MV-4-11 (cell line): ENCODE measurements at places on chromosomes 7 and 10.

GRCh38 chr10:110717781-110718589, 73.8 kb downstream of the RBM20 start:
- DNase-seq = peak; percentile 87

DNA sequence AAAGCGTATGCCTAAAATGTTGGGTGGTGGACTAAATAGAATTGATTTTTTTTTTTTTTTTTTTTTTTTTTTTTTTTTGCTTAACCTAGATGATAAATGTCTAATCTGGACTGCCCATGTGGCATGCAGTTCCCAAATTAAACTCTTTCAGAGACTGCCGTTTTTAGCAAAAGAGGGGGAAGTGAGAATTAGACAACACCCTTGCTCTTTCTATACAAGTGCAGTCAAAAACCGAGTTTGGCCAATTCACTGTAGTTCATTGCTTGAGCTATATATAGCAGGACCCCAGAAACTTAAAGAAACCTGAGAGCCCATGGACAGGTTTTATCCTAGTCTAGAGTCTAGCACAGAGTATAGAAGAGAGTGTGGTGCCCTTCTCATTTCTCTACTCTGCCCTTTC, 141.9 kb downstream of the GRM3 start:
- peak; percentile 88 for DNase-seq

GRCh38 chr7:110418659-110419280, 672.2 kb upstream of the LRRN3 start:
- DNase-seq = no peak

DNA sequence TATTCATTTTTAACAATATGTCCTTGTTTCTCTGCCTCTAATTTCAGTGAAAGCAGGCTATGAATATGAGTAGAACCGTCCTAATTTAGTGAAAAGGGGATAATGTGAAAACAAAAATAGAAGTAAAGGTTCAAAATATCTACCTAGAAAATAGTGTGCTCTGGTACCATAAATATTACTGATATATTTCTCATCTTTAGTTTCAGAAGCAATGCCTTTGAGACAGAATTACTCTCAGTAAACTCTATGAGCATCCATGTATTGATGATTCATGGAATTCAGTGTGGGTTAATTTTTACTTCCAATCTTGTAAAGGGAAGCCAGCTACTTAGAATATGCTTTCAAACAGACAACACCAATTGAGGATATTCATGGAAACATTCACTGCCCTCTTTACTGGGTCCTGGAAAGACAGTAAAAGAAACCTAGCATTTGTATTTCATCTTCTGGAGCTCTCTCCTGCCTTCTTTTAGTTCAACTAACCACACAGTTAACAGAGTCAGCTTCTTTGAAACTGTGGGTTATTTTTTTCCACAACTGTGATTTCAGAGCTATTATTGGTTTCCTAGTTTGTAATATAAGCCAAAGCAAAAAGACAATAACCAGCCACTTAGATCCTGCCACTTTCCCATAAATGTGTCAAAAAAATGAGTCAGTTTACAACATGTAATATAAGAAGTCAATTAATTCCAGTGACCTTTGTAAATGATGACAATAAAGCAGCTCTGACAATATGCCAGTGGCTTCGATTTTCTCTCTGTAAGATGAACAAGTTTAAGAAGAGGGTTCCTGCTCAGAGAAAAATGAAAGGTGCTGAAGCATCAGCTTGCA, 1.7 kb downstream of the LRRN3 start:
- no peak for DNase-seq

- DNase-seq = no peak
Observed at GRCh38 chr10:77993620-77994019, 35.7 kb downstream of the POLR3A start.

DNA sequence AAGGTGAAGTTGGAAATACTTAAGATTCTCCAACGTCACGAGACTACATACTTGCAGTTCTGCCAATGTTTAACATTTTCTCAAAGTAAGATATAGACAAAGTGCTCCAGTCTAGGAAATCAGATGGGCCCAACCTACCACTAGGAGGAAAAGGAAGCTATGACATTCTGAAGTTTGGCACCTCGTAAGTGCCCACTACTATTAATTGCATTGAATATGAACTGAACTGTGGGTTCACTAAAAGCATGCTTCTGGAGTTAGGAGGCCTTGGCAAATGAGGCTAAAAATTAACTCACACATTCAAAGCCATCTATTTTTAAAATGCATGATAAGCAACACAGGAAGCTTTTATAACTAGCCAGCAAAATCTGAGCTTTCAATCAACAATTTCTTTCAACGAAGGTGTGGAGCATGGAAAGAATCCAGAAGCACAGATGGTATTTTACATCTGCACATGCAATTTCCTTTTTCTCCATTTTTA, 149.7 kb downstream of the LRRTM3 start:
- DNase-seq = no peak

DNA sequence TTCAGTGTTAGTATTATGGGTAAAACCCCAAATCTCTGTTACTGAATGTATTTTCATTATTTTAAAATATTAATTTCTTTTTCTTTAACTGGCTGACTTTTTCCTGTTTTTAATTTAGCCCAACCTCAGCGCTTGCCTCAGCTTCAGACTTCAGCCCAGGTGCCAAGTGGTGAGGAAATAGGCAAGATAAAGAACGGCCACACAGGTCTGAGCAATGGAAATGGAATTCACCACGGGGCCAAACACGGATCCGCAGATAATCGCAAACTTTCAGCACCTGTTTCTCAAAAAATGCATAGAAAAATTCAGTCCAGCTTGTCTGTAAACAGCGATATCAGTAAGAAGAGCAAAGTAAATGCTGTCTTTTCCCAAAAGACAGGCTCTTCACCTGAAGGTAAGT, 57.5 kb downstream of the MDFIC start:
- DNase-seq = no peak

- peak; percentile 25 for DNase-seq
Observed at GRCh38 chr10:74589226-74589673, 237.2 kb upstream of the KAT6B start.

- no peak for DNase-seq
Observed at GRCh38 chr7:69187824-69188333, 410.4 kb upstream of the AUTS2 start.

DNA sequence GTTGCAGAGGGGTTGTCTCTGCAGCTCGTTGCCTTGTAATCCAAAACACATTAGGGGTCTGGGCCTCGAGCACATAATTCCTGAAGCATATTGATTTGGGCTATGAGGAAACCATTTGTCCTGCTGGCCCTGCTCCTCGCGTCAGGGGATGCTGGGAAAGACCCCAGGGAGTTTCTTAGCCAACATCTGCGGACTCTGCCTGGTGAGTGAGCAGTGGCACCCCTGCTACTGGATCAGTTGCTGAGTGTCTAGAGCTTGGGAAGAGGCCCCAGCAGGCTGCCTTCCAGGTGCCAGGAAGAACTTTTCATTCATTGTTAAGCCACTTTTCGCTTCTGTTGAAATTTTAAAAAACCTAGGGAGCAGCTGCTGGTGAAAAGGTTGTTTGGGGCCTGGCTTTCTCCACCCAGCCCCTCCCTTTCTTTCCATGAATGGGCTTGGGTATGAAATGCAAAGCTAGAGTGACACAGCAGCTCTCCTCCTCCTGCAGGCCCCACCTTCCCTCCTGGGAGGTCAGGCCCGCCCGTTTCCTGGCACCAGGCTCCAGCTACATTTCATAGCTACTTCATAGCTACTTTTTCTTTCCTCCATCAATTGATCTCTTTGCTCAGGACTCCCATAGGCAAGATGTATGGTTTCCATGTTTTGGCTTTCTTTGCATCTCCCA, 26.8 kb downstream of the TACR2 start:
- DNase-seq = no peak

- DNase-seq = no peak
Observed at GRCh38 chr10:61600399-61600798, 62.3 kb upstream of the CABCOCO1 start.

DNA sequence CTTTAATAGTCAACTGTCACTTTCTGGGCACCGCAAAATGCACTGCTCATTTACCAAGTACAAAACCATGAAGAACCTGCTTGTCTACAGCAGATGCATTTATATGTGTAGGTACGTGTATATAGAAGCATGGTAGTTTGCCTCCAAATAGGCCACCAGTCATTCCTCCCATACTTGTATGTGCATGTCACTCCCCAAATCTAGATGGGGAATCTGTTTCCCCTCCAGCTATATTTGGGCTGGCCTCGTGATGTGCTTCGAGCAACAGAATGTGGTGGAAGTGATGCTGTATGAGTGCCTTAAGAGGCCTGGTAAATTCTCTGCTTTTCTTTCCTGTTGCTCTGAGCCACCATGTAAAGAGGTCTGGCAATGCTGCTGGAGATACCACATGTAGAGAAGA, 47.1 kb downstream of the PSMC2 start:
- no peak for DNase-seq

GRCh38 chr7:105315357-105315756, 73.4 kb downstream of the SRPK2 start:
- no peak for DNase-seq

GRCh38 chr10:104170610-104171254, 48.8 kb downstream of the SFR1 start:
- DNase-seq = no peak

- DNase-seq = peak; percentile 82
Observed at GRCh38 chr10:49117376-49118070, 2.2 kb upstream of the VSTM4 start.

GRCh38 chr10:114398587-114399331, 5.5 kb downstream of the AFAP1L2 start:
- no peak for DNase-seq

- DNase-seq = no peak
Observed at GRCh38 chr7:42742318-42742717, 169.6 kb downstream of the C7orf25 start.

GRCh38 chr10:21500578-21500910, 24.9 kb downstream of the SKIDA1 start:
- DNase-seq = no peak

GRCh38 chr7:16644636-16645592, 640 bp downstream of the ANKMY2 start:
- peak; percentile 35 for DNase-seq

DNA sequence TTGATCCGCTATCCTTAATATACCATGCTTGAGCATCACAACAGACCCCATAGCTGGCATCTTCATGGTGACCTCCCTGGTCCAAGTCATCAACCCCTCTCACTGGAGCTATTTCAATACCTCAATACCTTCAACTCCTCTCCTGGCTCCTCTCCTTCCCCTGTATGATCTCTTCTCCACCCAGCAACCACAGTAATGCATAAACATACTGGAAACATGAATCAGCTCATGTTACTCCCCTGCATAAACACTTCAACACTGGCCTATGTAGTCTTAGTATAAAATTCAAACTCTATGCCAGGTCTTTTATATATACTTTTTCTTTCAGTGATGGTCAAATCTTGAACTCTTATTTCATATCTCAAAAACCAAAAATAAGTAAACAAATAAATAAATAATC, 31.8 kb upstream of the TMEM273 start:
- no peak for DNase-seq

GRCh38 chr7:116955801-116956476, 2.6 kb downstream of the ST7 start:
- DNase-seq = peak; percentile 56

DNA sequence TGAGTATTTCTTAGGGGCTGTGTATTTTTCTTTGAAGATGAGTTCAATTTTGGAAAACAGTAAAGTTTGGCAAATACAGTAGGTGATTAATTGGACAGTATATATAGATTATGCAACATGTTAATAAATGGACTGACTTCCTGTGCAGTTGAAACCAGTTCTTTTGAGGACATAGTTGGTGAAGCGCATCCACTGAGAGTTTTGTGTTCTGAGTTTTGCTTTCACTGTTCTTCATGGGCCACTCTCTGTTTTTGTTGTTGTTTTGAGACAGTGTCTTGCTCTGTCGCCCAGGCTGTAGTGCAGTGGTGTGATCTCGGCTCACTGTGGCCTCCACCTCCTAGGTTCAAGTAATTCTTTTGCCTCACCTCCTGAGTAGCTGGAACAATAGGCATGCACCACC, 109.0 kb downstream of the SDHAF3 start:
- no peak for DNase-seq

DNA sequence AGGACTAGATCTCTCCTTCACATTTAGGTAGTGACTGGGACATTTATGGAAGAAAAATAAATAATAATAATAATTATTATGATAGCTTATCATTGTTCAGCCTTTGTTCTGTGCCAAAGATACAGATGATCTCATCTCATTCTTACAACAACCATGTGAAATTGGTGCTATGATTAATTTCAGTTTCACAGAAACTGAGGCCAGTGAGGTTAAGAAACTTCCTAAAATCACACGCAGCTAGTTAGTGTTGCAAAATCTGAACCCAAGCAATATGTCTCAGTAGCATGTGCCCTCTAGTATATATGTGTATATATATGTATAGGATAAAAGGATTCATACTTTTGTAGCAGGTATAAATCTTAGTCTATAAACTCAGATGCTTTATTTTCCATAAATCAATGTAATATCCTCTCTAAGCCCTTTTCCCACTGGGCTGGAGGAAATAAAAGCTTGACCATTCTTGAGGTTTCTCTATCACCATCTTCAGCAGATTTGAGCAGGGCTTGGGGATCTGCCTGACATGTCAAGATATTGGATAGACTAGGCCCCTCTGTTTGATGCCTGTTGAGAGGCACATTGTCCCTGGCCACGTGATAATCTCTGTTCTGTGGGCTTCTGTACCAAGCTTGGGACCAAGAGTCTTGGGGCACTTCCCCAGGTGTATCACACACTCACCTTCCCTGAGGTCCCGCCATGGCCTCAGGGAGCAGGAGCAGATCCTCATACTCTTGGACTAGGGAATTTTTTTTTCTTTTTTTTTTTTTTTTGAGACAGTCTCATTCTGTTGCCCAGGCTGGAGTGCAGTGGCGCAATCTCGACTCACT, 172.6 kb upstream of the NRP1 start:
- DNase-seq = peak; percentile 84

DNA sequence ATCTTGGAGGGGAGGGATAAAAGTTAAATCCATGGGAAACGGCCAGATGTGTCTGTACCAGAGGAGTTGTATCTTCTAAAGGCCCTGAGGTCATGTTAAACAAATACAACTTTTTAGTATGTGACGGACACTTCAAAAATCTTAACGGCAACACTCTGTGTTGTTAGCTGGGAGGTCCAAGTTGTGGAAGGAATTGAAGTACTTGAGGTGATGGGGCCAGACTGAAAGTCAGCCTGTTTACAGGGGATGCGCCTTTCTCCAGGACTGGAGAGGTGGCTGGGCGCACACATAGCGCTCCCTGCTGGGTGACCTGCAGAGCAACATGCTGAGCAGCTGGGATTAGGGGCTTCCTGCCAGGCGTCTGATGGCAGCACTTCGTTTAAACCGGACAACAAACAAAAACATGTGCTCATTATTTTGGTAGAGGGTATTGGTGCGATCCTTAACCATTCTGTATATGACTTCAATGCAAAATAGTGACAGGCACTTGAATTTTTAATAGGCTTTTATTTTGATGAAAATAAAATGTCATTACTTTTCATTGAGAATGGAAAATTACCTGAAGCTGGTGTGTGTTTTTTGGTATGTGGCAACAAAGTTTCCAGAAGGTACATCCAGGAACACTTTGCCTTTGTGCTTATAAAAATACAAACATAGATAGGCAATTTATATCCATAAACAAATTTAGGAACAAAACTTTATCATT, 198.2 kb downstream of the MLLT10 start:
- peak; percentile 50 for DNase-seq
